Liver (tissue), 10 donors: ENCODE measurements at places on chromosomes 1 and 21. TPM values are rescaled to one million over a fixed set of nuclear protein-coding genes. Genes with fewer than 3 reads are reported as not detected.

Gene SMAP2
- total RNA-seq, result 36.8 TPM

Gene PROX1
- 23.2 TPM for total RNA-seq

Gene PPIAL4G
- not detected for total RNA-seq

Gene AMIGO1
- total RNA-seq, result 0.75 TPM

Gene HSD3B1
- total RNA-seq, result 0.67 TPM

Gene ANKRD65
- 0.14 TPM for total RNA-seq

Gene PIK3C2B
- total RNA-seq, result 14.9 TPM

Gene EVA1C
- total RNA-seq, result 0.47 TPM

Gene C8A
- 144 TPM for total RNA-seq

Gene MEX3A
- 1.3 TPM for total RNA-seq

Gene KCNQ4
- total RNA-seq, result 2.1 TPM

Gene PADI3
- not detected for total RNA-seq

DNA sequence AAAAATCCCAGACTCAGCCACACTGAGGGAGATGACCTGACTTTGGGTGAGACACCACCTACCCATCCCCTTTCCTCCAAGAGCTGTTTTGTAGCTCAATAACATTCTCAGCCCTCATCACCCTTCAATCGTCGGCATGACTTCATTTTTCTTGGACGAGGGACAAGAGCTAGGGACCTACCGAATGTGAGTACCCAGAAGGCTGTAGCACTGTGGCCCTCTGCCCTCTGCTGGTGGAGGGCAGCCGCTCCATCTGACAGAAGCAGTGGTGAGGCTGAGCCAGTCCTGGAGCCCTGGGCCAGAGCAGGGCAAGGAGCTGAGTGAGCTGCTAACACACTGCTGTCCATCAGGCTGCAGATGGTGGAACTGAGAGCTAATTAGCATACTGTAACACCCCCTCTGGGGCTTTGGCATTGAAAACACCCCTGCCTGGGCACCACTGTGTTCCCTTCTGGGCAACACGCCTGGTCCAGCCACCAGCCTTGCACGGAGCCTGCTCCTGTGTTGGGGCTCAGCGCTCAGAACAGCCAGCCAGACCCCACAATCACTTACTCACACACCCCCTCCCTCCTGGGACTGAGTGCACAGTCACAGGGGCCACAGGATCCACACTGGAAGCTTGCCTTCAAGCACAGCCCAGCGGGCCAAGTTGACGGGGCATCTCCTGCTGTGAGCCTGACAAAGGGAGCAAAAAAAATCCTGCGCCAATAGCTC lies 18.3 kb upstream of the ALPL start:
- H3K36me3 ChIP-seq, result no peaks in the 10 kb centered on the region
- H3K27me3 ChIP-seq, result no peaks in the 10 kb centered on the region
- no peaks in the 10 kb centered on the region for H3K4me1 ChIP-seq
- no peak for DNase-seq
- H3K4me3 ChIP-seq, result no peak overlapping the region
- no peak overlapping the region for H3K27ac ChIP-seq

DNA sequence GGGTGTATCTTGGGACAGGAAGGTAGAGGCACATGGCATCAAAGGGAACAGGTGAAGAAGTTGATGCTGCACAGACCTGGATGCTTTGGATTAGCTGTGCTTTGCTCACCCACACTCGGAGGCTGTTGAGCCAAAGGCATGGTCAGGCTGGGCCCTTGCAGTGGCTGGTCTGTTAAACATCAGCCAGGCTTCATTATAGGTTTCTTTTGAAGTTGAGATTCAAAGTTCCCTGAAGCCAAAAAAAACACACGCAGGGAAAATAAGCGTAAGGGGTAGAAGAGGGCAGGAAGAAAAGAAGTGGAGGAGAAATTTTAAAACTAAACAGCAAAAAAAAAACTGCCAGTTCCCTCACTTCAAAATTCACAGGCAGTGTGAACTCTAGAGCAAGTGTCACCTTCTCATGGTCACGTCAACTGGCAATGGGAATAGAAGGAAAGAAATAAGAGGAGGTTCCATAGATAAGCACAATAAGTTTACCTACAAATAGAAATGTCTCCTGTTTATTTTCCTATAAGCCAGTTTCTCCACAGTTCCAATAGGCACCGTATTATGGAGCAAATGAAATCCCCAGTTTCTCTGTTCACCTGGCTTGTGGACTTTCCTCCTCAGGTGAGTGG lies 139.5 kb downstream of the PAPPA2 start:
- DNase-seq, result no peak
- no peaks in the 10 kb centered on the region for H3K36me3 ChIP-seq
- H3K27ac ChIP-seq, result no peak overlapping the region
- no peaks in the 10 kb centered on the region for H3K27me3 ChIP-seq

DNA sequence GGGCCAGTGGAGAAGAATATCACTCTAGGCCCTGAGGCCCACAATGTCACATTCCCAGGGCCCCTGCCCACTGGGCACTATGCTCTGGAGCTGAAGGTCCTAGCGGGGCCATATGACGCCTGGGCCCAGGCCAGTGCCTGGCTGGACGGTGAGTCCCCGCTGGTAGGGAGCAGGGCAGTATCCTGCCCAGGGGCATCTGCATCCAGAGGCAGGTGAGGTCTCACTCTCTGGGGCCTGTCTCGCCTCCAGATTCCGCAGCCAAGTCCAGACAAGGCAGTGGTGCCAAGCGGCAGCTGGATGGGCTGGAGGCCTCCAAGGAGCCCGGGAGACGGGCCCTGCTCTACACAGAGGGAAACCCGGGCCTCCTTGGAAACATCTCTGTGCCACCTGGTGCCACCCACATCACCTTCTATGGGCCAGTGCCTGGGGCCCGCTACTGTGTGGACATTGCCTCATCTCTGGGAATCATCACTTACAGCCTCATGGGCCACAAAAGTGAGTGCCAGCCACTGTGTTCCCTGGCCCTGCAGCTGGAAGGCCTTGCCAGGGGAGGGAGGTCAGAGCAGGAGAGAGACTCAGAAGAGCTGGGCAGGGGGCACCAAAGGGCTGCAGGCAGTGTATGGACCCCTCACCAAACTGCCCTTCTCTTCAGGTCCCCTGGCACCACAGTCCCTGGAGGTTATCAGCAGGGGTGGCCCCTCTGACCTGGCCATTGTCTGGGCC lies 11.1 kb upstream of the PTPN7 start:
- no peaks in the 10 kb centered on the region for H3K27me3 ChIP-seq
- no peaks in the 10 kb centered on the region for H3K36me3 ChIP-seq
- no peaks in the 10 kb centered on the region for H3K4me1 ChIP-seq

- H3K4me1 ChIP-seq, result no peaks in the 10 kb centered on the region
- H3K27ac ChIP-seq, result no peak overlapping the region
- no peaks in the 10 kb centered on the region for H3K36me3 ChIP-seq
- no peak overlapping the region for H3K4me3 ChIP-seq
- peaks cover 2% of the 10 kb centered on the region for H3K27me3 ChIP-seq
These were observed 233.3 kb upstream of the TMPRSS15 start for GRCh38 chr21:18636897-18637296.

DNA sequence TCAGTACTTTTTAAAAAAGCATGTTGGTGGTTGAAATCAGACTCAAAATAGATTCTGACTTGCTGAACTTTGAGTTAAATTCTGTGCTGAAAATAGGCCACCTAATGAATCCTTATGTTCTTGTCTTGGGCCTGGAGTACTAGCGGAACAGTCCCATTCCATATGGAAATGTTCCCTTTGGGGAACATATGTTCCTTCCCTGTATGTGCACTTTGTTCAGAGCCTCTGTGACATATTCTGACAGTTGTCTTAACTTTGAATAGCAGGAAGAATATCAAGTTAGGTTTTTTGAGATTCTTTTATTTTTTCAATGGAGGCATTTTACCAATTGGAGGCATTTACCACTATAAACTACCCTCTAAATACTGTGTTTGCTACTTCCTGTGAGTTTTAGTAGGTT lies 1667.8 kb downstream of the PLA2G4A start:
- H3K27me3 ChIP-seq, result no peaks in the 10 kb centered on the region
- no peak for DNase-seq
- H3K4me3 ChIP-seq, result no peak overlapping the region
- H3K36me3 ChIP-seq, result no peaks in the 10 kb centered on the region
- no peak overlapping the region for H3K27ac ChIP-seq
- no peaks in the 10 kb centered on the region for H3K4me1 ChIP-seq

DNA sequence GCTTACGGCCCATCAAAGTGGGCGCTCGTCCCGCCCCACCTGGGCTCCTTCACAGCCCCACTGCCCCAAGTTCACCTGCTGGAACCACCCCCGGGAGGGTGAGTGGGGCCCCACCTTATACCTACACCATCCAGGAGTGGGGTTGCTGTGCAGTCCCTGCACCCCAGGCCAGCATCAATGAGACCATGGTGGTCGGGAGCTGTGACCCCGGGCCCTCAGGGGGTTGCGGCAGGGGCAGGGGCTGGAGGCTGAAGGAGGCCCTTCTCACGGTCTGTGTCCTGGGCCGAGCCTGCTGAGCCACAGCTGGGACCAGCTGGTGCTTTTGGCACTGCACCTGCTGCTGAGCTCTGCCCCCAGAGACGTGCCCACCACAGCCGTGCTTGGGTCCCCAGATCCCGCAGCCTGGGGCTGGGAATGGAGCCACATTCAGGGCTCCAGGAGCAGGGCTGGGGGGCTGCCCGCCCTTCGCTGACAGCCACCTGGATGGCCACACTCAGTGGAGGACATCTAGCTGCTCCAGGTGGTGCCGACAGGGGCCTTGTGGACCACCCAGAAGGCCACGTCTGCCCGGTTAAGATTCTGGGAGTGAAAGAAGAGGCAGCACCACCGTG lies 17.4 kb downstream of the ACTRT2 start:
- no peak overlapping the region for H3K27ac ChIP-seq
- no peak overlapping the region for H3K4me3 ChIP-seq
- H3K27me3 ChIP-seq, result peaks cover 2% of the 10 kb centered on the region
- H3K36me3 ChIP-seq, result no peaks in the 10 kb centered on the region
- DNase-seq, result no peak
- H3K4me1 ChIP-seq, result no peaks in the 10 kb centered on the region

- H3K4me3 ChIP-seq, result no peak overlapping the region
- no peak for DNase-seq
- H3K4me1 ChIP-seq, result peaks cover 8% of the 10 kb centered on the region
- H3K27me3 ChIP-seq, result no peaks in the 10 kb centered on the region
- H3K27ac ChIP-seq, result no peak overlapping the region
These were observed 3.8 kb downstream of the RNF186 start for GRCh38 chr1:19811206-19811851.

DNA sequence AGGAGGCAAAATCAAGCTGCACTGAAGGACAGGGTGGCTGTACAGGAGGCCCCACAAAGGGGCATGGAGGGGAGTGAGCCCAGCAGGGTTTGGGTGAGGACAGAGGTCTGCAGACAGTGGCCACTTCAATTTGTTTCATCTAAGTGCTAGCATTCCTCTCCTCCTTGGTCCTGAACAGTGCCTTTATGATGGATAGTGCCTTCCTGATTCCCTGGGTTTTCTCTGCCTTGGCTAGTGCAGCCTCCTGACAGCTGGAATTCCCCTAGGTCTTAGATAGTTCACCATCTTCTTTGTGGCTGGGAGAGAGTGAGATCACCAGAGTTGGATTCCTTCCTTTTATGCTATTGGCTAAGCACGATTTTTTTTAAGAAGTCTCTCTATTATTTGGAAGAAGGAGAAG lies 3.8 kb upstream of the HPCAL4 start:
- no peak overlapping the region for H3K27ac ChIP-seq
- no peaks in the 10 kb centered on the region for H3K36me3 ChIP-seq
- no peak overlapping the region for H3K4me3 ChIP-seq
- H3K4me1 ChIP-seq, result no peaks in the 10 kb centered on the region
- peaks cover 7% of the 10 kb centered on the region for H3K27me3 ChIP-seq

DNA sequence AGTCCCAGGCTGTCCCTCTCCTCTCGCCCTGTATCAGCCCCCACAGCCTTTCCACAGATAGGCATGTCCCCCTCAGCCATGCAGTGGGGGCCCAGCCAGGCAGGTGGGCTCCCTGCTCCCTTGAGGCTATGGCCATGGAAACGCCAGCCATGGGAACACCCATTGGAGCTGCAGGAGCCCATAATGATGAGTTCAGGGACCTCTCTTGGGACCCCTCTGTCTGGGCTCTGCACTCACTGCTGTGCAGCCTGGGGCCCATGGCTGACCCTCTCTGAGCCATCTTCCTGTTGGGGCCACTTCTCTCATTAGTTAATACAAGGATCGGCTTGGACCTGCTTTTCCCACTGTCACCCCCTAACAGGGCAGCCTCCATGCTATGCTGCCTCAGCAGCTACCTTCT lies 33.2 kb downstream of the WNT3A start:
- H3K27ac ChIP-seq, result no peak overlapping the region
- peaks cover 5% of the 10 kb centered on the region for H3K27me3 ChIP-seq
- H3K36me3 ChIP-seq, result no peaks in the 10 kb centered on the region

- H3K4me3 ChIP-seq, result no peak overlapping the region
- no peaks in the 10 kb centered on the region for H3K4me1 ChIP-seq
- DNase-seq, result no peak
- H3K36me3 ChIP-seq, result peaks cover 36% of the 10 kb centered on the region
- H3K27me3 ChIP-seq, result no peaks in the 10 kb centered on the region
- no peak overlapping the region for H3K27ac ChIP-seq
These were observed 29.3 kb downstream of the NUP133 start for GRCh38 chr1:229478852-229479251.

- no peak overlapping the region for H3K4me3 ChIP-seq
- H3K27me3 ChIP-seq, result no peaks in the 10 kb centered on the region
- no peak for DNase-seq
- H3K4me1 ChIP-seq, result no peaks in the 10 kb centered on the region
- H3K36me3 ChIP-seq, result no peaks in the 10 kb centered on the region
These were observed 75.7 kb upstream of the KIF26B start for GRCh38 chr1:245079021-245079609.

DNA sequence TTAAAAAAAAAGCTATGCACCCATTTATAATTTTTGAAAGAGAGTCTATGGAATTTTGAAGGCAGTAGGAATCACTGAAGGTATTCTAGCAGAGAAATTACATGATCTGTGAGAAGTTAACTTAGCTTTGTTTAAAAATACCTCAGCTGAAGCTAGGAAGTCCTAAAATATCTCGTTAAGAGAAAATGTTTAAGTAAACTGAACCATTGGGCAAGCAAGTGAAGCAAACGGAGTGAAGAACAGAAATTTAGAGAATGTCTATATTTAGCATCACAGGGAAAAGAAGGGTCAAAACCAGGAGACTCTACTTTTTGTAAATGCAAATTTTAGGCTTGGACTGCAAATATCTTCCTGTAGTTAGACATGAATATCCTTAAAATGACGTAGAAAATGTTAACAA lies 230.8 kb downstream of the HMCN1 start:
- no peak for DNase-seq
- H3K4me3 ChIP-seq, result no peak overlapping the region
- H3K4me1 ChIP-seq, result no peaks in the 10 kb centered on the region
- H3K36me3 ChIP-seq, result no peaks in the 10 kb centered on the region
- H3K27me3 ChIP-seq, result no peaks in the 10 kb centered on the region
- H3K27ac ChIP-seq, result no peak overlapping the region
